Activated CD8-positive, alpha-beta memory T cell treated with anti-CD3 and anti-CD28 coated beads, Interleukin-2, amount 50 U/mL, for 48 hours (primary cell): ENCODE measurements at places on chromosomes 5 and 9.

GRCh38 chr5:151935135-151935695 lies 10.6 kb upstream of the GLRA1 start:
- DNase-seq: no peak

DNA sequence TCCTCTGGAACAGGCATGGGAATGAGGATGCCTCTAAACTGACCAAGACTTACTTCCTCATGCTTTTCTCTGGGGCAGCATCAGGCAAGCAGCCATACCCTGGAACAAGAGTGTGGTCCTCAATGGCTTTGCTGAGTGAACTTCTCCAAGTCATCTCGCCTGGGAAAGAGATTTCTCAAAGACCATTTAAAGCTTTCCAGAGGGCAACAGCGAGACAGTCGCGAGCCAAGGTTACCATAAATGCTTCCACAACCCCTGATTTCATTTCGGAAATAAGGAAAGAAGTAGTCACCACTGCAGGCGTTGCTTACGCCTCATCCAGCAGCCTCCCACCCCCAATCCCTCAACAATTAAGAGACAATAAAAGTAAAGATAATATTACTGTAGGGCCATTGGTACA lies 1.1 kb upstream of the SNCAIP start:
- DNase-seq: no peak

DNA sequence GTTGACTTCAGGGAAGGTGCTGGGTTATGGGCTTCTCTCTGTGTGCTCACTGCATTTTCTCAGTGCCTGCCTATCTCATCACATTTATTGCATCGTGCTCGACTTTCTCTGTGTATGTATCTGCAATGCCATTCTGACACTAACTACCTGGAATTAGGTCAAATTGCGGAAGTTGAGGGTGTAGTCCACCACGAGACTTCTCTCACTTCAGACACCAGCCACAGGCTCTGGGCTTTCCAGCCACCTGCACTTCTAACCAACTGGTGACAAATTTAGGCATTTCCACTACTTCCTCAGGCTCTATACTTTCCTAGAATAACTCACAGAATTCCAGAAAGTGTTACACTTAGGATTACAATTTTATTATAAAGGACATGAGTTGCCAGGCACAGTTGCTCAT lies 188.6 kb upstream of the ZNF608 start:
- DNase-seq: no peak

- no peak for DNase-seq
These were observed 68.3 kb upstream of the ZSWIM6 start for GRCh38 chr5:61263561-61264272.

DNA sequence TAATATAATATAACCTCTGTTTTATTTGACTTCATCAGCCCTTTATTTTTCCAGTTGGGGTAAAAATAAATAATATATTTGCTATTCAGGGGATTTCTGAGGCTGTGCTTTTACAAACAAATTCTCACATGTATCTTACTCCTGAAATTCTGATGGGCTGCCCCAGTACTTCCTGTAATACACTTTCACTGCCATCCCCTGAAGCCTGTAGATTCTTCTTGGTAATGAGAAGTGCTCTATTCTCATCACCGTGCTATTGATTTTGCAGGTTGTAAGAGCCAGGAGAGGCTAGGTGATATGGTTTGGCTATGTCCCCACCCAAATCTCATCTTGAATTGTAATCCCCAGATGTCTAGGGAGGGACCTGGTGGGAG lies 91.9 kb upstream of the CEP78 start:
- DNase-seq: no peak

GRCh38 chr9:121494192-121494591 lies 5.5 kb downstream of the GGTA1 start:
- no peak for DNase-seq

- DNase-seq: peak; percentile 42
These were observed 20.0 kb downstream of the ANKRD33B start for GRCh38 chr5:10583663-10584572.

DNA sequence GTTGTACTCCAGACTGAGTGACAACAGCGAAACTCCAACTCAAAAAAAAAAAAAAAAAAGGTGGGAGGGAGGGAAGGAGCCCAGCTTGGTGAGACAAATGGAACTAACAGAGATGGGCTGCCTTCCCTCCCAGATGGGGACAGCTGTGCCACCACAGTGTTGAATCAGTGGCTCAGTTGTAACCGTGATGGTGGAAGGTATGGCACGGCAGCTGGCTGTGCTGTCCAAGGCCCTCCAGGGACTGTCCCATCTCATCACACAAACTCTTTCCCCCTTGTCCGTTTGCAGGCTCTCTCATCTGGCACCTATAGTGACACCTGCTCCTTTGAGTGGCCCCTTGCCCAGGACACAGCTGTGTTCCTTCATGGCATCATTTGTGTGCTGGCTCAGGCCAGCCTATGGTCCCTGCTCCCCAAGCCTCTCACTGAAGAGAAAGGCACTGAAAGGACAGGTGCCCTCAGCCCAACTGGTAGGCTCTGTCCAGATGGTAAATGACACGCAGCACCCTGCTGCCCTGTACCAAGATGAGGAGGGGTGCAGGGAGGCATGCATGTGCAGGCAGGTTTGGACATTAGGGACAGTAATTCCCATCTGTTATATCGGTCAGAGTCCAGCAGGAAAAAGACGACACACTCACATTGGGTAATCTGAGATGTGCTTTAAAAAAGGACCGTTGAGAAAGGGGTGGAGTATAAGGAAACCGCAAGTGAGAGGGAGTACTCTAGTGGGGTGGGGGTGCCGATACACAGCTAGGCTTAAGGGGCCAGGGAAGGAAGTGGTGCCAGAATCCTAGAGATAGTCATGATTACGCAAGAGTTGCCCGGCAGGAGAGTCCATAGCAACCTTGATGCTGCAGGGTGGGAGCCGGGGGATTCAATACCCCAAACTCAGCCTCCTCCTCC lies 4.3 kb downstream of the SMIM33 start:
- no peak for DNase-seq

DNA sequence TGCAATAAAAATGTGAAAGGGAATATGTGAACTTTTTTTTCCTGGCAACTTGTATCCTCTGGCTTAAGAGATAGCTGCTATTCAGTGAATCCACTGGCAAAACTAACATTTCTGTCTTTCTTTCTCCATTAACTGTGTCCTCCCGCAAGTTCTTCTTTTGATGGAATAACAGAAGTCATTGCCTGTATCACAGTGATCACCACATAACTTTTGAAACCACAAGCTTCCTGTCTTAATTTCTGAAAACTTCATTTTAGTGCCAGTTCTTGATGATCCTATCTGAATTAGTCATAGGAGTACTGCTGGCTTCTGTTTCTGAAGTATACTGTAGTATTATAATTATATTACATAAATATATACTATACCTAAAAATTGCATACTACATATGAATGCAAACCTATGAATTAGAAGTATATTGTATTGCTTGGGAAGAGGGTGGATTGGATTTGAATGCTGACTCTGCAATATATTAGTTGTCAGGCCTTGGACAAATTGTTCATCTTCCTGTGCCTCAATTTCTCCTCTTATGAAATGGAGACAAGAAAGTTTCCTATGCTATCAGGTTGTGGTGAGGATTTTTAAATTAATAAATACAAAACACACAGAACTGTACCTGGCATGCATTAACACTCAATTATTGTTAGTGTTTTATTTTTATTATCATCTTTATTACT lies 441.6 kb downstream of the CETN3 start:
- no peak for DNase-seq

DNA sequence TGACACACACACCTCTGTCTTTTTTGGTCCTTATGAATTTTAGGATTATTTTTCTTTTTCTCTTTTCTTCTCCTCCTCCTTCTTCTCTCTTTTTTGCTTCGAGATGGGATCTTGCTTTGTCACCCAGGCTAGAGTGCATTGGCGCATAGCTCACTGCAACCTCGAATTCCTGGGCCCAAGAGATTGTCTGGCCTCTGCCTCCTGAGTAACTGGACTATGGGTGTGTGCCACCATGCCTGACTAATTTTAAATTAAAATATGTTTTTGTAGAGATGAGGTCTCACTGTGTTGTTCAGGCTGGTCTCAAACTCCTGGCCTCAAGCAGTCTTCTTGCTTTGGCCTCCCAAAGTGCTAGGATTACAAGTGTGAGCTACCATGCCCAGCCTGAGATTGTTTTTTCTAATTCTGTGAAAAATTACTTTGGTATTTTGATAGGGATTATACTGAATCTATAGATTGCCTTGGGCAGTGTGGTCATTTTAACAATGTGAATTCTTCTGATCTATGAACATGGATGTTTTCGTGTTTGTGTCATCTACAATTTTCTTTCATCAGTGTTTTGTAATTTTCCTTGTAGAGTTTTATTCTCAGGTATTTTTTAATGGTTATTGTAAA lies 7.7 kb downstream of the AHRR start:
- no peak for DNase-seq

DNA sequence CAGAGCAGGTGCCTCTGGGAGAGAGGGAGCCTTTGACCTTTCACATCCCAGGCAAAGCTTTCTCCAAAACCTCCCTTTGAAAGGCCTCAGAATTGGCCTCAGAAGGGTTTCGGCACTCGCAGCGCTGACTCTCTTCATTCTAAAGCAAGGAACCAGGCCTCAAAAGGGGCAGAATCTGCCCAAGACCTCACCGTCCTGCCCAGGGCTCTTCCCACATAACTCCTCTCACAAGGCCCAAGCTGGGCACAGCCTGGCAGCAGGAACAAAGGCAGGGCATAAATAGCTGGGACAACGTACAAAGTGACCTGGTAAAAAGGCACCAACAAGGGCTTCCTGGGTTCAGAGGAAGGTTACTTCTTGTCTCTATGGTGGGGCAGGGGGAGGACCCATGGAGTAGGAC lies 166.3 kb upstream of the FSTL4 start:
- DNase-seq: no peak

GRCh38 chr9:3909966-3910650 lies 384.3 kb upstream of the RFX3 start:
- no peak for DNase-seq

DNA sequence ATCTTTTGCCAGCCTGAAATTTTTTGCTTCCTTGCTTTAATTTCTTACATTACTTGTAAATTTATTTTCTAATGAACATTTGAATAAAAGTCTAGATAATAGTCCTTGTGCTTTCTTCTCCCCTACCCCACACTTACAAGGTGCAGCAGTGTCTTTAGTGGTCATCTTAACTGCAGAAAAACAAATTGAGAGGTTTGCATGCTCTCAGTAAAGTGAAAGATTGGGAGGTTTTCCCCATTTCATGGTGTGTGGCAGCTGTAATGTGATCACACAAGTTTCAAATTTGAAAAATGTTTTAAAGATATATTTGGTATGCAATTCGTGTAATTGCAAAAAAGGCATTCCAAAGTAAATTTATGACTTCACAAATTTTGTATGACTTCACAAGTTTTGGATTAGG lies 14.7 kb downstream of the APC start:
- DNase-seq: no peak

DNA sequence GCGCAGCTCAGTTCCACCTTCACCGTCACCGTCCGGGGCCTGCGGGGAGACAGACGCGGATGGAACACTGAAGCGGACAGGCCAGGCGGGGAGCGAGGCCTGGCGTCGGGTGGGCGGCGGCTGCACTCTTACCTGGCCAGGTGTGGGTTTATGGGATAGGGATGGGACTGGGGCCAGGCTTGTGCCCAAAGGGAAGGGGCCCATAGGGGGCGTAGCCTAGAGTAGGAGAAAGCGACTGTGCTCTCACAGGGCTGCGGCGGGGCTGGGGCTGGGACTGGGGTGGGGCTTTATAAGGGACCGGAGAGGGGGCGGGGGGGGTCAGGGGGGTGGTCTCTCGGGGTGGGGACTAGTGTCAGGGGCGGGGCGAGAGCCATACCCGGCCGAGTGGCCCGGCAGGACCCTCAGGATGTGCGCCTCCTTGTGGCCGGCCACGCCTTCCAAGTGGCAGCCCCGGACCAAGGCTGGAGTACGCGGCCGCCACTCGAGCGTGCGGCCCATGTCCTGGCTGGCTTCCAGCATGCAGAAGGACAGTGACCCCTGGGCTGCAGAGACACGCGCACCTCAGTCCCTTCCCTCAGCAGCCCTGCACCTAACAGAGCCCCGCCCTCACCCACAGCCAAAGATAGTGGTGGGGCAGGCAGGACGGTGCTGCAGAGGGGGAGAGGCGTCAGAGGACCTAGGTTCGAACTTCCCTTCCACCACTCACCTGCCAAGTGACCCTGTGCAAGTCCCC lies 22.8 kb downstream of the FPGS start:
- no peak for DNase-seq

- DNase-seq: no peak
These were observed 51.3 kb downstream of the PCSK5 start for GRCh38 chr9:75941577-75942311.

GRCh38 chr9:134426436-134426835 lies 100.2 kb downstream of the RXRA start:
- DNase-seq: no peak

DNA sequence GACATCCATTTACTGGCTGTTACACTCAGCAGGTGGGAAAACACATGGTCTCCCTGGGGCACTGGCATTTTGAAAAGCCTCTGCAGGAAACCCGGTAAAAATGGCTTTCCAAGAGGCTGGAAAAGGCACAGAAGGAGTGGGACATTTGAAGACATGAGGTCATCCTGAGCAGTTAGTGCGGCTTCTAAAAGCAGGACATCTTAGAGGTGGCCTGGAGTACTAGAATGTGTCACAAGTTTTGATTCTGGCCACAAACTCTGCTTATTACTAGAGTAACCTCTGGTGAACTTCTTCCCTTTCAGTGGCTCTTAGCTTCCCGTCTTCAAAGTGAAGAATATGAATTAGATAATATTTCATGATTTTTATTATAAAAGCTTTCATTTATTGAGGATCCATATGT lies 423.0 kb upstream of the BRINP1 start:
- no peak for DNase-seq

- DNase-seq: no peak
These were observed 648.5 kb downstream of the RAB3C start for GRCh38 chr5:59231221-59231931.

DNA sequence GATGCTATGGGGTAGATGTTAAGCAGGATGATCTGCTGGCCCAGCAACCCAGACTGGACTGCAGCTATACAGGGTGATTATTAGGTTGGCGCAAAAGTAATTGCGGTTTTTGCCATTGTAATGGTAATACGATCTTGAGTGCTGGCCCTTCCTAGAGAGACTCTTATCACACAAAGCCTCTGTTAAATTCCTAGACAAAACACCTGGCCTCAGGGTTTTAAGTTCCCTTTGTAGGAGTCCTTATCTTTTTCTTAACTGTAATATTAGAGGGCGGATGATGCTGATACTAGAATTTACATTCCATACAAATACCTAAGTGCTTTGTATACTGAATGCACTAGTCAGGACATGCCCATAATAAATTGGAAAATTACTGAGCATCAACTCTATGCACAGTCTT lies 222.2 kb downstream of the NDUFS4 start:
- no peak for DNase-seq

GRCh38 chr5:5738797-5739489 lies 316.5 kb downstream of the ICE1 start:
- no peak for DNase-seq
